ENCODE measurements at places on chromosomes 4 and X.
A peak's percentile ranks its signal among the peaks of the same experiment; 100 is the strongest.

DNA sequence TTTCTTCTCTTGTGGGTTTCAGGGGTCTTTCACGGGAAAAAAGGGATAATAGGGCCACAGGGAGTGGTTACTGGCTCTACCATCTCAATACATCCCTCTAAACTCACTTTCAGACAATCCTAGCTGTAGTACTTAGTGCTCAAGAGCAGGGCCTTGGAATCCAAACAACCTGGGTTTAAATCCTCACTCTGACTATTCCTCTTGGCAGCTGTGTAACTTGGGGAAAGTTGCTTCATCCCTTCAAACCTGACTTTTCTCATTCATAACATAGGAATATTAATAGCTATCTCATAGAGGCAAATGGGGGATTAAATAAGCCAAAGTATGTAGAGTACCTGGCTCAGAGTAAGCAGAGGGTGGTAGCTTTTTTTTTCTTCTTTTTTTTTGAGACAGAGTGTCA, 32.4 kb downstream of the CCNG2 start:
- no peak for DNase-seq

DNA sequence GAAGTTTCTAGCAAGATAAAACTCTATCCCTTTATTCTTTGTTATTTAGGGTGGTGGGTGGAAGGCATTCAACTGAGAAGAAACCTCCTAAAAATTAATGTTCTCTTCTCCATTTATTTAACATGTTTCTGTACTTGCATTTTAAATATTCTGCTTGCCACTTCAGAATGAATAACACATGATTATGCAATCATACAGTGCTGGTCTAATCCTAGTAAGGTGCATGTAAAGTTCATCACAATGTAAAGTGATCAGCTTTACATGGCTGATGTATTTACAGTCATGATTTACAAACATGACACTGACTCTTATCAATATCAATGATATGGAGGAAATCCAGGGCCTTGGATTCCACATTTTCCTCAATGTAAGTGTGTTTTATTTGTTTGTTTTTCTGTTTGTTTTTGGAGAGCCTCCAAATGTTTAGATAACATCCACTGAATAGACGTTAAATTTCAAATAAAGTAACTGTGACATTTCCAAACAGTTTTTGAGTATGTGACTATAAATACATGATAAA, 342.1 kb upstream of the CTSO start:
- no peak for DNase-seq

GRCh38 chr4:121788896-121789295, 12.2 kb upstream of the EXOSC9 start:
- DNase-seq: no peak

DNA sequence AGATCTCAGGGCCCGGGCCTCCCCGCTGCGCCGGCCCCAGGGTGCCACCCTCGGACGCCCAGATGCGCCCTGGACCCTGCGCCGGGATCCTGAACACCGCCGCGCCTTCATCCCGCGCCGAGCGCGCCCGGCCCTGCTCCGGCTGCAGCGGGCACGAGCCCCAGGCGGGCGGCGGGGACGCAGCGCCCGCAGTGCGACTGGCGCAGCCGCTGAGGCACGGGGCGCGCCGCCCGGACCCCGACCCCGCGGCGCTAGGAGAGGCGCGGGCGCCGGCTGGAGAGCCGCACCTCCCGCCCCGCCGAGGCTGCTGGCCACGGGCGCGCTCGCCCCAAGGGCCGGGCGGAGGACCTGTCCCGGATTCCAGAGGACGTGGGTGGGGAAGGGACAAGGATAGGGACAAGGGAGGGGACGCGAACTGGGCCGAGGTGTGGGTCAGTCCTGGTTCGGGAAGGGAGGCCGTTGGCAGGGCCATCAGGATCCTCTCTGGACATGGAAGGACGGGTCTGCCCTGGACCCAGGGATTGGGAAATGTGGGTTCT, 1.1 kb downstream of the ZFYVE28 start:
- no peak for DNase-seq

- no peak for DNase-seq
Measured at GRCh38 chr4:78902298-78902697, 36.9 kb downstream of the PAQR3 start.

- DNase-seq: no peak
Measured at GRCh38 chr4:128862608-128863311, 53.3 kb downstream of the JADE1 start.

GRCh38 chrX:48714573-48714972, 18.0 kb downstream of the SUV39H1 start:
- no peak for DNase-seq

GRCh38 chr4:10182446-10183424, 66.1 kb upstream of the WDR1 start:
- DNase-seq: no peak

DNA sequence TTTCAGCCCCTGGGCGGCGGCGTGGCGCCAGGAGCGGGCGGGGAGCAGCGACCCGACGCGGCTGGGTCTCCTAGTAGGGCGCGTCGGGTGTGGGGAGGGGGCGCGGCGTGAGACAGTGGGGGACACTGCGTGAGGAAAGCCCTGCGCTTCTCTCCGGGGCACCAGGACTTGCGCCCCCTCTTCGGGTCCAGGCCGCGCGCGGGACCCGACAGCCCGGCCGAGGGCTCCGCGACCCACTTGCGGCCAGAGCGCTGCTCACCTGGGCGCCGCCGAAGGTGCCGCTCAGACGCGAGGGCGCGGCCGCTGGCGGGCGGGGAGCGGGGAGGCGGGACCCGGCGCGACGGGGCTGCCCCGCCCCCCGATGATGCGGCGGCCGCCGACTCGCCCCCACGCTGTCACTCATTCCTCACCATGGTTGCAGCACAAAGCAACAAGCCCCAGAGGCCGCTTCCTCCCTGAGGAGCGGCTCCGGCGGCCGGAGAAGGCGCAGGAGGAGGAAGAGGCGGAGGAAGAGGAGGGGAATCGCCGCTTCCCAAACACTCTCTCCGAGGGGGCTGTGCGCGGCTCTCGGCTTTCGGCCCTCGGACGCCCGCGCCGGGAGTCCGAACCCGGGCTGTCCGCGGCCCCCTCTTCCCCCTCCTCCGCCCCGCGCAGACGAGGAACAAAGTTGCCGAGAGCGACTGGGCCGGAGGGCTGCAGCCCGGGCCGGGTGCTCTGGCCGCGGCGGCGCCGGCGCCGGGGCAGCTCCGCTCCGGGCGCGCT, at the start of gene RAPGEF2:
Gene RAPGEF2, plus strand, starts transcription at position 458 of the 762 bp plus-strand sequence. CDS start 1,084 bp downstream, outside the sequence.
- peak; percentile 90 for DNase-seq

DNA sequence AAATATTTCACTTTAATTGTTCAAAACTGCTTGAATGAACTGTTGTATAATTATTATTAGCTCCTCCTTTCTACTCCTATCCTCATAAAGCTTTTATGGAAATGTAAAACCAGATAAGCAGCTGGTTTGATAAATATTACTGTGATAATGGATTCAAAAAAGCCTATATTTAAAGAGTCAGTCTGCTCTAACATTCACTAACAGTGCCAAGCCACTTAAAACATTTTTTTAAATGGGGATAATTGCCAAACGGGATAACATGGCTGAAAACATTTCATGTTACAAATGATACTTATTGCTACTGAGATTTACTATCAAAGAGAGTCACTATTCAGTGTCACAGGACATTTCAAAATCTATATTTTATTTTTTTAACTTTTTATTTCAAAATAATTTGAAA, 17.4 kb downstream of the ARHGAP24 start:
- no peak for DNase-seq

- no peak for DNase-seq
Measured at GRCh38 chrX:153411255-153411987, at the start of gene ZFP92. TSS of gene ZFP92 (plus strand) at chrX:153411472. CDS start at chrX:153418323, 6,851 bp downstream.

- DNase-seq: no peak
Measured at GRCh38 chr4:791898-792625, 33.9 kb downstream of the CPLX1 start.

- peak; percentile 43 for DNase-seq
Measured at GRCh38 chrX:9337046-9337445, 127.8 kb upstream of the TBL1X start.

- DNase-seq: no peak
Measured at GRCh38 chr4:183297675-183298074, 22.4 kb downstream of the CLDN22 start.

- no peak for DNase-seq
Measured at GRCh38 chr4:168843635-168844034, 166.4 kb downstream of the CBR4 start.

- DNase-seq: no peak
Measured at GRCh38 chr4:41346306-41347061, 89.8 kb downstream of the UCHL1 start.

- DNase-seq: no peak
Measured at GRCh38 chrX:29172880-29173279, 585.6 kb downstream of the IL1RAPL1 start.

- no peak for DNase-seq
Measured at GRCh38 chr4:37994569-37994968, 34.4 kb downstream of the PTTG2 start.

- DNase-seq: no peak
Measured at GRCh38 chrX:2588049-2588448, 87.3 kb upstream of the DHRSX start.

- no peak for DNase-seq
Measured at GRCh38 chrX:25544641-25545040, 528.9 kb upstream of the ARX start.

GRCh38 chr4:188110036-188110435, 633 bp upstream of the TRIML2 start:
- no peak for DNase-seq

- no peak for DNase-seq
Measured at GRCh38 chr4:734951-735350, 29.3 kb downstream of the PCGF3 start.

DNA sequence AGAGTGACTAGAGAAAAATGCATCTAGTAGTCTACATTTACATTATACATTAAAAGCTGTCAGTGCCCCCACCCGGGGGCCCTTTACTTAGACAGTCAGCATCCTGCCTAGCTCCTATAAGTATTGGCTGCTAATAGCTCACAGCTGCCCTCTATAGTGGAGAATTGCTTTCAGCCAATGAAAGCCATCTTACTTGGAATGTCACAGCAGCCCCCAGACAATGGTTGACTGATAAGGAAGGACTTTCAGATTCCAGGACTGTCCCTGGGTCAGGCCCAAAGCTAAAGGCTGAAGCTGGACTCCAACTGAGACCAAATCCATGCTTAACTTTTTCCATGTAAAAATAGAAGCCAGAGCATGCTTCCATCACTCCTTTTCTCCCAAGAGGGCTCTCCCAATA, 196.9 kb downstream of the ANKRD50 start:
- DNase-seq: no peak

DNA sequence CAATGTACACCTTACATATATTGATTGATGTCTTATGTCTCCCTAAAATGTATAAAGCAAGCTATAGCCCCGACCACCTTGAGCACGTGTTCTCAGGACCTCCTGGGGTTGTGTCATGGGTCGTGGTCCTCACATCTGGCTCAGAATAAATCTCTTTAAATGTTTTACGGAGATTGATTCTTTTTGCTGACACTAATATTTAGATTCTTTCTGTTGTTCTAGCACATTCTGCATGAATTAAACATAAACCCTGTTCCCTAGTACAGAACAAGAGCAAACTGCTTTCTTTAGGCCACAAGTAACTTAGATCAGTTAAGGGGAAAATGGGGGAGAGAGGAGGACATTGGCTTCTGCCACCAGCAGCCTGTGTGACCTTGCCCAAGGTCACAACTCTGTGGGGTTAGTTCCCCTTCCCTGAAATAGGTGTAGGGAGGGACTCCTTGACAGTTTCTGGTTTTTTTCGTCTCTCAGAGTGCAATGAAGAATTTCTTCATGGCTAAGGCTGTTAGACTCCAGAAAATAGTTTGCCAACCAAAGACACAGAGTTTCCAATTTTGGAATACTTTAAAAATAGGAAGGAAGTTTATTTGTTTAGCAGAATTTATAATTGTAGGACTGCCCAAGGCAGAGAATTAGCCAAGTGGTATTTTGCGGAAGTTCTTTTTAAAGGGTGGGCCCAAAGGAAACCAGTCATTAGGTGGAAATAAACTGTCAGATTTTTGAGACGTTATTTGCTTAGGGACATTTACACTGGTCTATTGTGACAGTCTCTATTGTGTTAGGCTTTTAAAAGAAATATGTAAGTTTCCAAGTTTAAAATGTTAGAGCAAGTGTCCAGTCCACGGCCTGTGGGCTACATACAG, 29.4 kb downstream of the PTTG2 start:
- no peak for DNase-seq

DNA sequence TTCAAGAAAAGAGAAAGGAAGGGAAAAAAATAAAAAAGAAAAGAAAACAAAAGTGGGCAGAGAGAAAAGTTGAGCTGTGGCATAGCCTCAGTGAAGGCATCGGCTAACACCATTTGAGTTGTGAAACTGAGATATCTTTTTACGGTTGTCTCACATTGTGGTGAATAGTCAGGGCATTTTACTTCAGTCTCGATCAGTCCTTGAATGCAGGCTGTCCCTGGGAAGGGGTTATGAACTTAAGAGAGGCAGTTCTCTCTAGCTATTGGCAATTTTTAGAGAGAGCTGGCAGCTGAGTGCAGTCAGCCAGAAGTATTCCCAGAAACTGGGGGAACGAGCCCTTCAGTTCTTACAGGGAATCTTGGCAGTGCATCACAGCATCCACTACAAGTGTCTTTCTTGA, 93.5 kb upstream of the SLC6A14 start:
- DNase-seq: no peak

- DNase-seq: peak; percentile 23
Measured at GRCh38 chrX:152641996-152642395, 4.3 kb downstream of the GABRQ start.

DNA sequence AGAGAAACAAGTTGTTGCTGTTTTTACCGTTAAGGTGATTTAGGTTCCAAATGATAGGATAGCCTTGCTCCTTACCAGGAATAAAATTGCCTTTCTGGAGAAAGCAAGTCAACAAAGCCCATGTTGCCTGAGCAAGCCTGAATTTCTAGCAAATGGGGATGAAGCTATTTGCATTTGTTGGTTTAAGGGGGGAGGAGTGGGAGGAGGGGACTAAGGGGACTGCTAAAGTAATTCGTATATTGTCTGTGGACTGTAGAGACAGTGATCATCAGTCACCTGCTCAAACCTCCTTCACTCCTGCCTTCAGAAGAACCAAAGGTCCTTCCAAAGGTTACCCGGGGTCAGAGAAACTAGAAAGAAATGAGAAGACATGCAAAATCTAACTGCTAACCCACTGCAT, 65.8 kb downstream of the SCML2 start:
- DNase-seq: no peak

DNA sequence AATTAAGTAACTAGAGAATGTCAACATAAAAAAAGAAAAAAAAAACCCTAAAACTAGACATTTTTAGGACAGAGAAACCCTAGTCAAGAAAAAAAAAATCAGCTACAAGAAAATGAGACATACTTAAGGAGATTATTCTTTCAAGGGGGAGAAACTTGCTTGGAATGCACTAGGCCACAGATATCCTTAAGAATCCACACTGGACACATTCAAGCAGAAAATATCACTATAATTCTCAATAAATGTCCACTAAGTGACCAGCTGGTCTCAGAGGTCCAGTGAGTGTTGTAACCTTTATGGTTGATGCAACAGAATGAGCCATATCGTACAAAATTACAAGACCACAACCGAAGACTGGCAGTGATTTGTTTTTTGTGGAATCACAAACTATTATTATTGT, 15.6 kb upstream of the IBSP start:
- DNase-seq: no peak

GRCh38 chrX:84153538-84153937, 34.5 kb downstream of the RPS6KA6 start:
- no peak for DNase-seq
